Right lobe of liver (tissue), 6 donors: ENCODE measurements at places on chromosomes 13 and 19. TPM values are rescaled to one million over a fixed set of nuclear protein-coding genes. Genes with fewer than 3 reads are reported as not detected.

DNA sequence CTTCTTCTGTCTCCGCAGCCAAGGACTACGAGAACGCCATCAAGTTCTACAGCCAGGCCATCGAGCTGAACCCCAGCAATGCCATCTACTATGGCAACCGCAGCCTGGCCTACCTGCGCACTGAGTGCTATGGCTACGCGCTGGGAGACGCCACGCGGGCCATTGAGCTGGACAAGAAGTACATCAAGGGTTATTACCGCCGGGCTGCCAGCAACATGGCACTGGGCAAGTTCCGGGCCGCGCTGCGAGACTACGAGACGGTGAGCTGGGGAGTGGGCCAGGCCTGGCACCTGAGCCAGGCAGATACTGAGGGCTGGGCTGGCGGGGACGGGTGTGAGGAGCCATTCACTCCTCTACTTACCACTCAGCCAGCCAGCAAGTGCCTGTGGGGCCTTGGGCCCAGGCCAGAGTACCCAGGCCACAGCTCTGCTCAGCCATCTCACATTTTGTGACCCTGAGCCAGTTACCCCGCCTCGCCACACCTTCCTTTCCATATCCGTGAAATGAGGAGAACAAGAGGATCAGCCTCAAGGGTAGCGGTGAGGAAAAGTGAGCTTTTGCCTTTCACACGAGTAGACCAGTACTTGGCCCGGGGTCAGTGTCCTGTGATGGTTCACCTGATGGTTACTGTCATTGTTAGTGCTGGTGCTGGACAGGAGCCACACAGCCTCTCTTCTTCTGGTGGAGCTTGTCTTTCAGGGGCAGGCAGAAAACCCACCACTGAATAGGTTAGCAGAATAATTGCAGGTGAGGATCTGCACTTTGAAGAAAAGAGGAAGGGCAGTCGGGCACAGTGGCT is 7.0 kb downstream of the PPP5C start:
- peak overlapping the region; percentile 47 for H3K27ac ChIP-seq
- H3K27me3 ChIP-seq = no peaks in the 10 kb centered on the region
- H3K4me3 ChIP-seq = no peak overlapping the region
- H3K36me3 ChIP-seq = peaks cover 12% of the 10 kb centered on the region

GRCh38 chr13:110700641-110701040 is 5.3 kb downstream of the CARS2 start:
- no peaks in the 10 kb centered on the region for H3K4me1 ChIP-seq
- H3K27me3 ChIP-seq = no peaks in the 10 kb centered on the region
- H3K27ac ChIP-seq = no peak overlapping the region
- no peak overlapping the region for H3K4me3 ChIP-seq

- H3K27me3 ChIP-seq = peaks cover 22% of the 10 kb centered on the region
- no peaks in the 10 kb centered on the region for H3K36me3 ChIP-seq
- no peaks in the 10 kb centered on the region for H3K4me1 ChIP-seq
- H3K4me3 ChIP-seq = peak overlapping the region; percentile 41
- no peak overlapping the region for H3K27ac ChIP-seq
Measured at GRCh38 chr13:99980201-99980823, 1.3 kb upstream of the ZIC2 start.

STAP2 gene
- 47.9 TPM for total RNA-seq

DNA sequence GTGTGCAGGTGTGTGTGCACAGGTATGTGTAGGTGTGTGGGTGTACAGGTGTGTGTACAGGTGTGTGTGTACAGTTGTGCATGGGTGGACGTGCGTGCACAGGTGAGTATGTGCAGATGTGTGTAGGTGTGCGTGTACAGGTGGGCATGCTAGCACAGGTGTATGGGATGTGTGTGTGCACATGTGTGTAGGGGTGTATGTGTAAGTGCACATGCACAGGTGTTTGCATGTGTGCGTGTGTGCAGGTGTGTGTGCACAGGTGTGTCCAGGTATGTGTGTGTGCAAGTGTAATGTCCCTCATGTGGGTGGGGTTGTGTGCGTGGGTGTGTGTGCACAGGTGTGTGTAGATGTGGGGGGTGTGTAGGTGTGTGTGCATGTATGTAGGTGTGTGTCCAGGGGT is 27.5 kb upstream of the TFDP1 start:
- DNase-seq = no peak
- no peaks in the 10 kb centered on the region for H3K4me1 ChIP-seq
- no peak overlapping the region for H3K27ac ChIP-seq
- no peaks in the 10 kb centered on the region for H3K27me3 ChIP-seq
- no peaks in the 10 kb centered on the region for H3K36me3 ChIP-seq

GRCh38 chr13:41694545-41695301 is 237.4 kb downstream of the RGCC start:
- H3K27me3 ChIP-seq = no peaks in the 10 kb centered on the region
- peak; percentile 50 for DNase-seq
- H3K36me3 ChIP-seq = no peaks in the 10 kb centered on the region
- no peak overlapping the region for H3K4me3 ChIP-seq
